KBM-7 (cell line): ENCODE measurements at places on chromosomes 5 and 9.

DNA sequence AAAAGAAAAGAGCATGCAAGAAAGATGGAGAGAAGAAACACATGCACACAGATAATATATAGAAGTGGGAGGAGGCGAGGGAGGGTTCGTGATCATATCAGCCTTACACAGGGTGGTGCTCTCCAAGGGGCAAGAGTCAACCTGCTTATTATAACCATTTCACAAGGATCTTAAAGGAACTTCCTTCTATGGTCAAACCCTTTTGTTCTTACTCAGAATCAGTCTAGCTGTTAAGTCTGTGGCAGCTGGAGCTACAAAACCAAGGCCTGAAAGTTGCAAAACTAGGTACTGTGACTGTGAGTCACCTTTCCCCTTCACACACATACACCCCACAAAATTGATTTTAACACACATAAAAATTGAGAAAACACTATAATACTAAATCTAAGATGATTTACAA is 18.5 kb upstream of the ERMP1 start:
- peak; percentile 58 for DNase-seq

GRCh38 chr9:12604164-12604821 is 88.9 kb upstream of the TYRP1 start:
- no peak for DNase-seq

- DNase-seq: no peak
These were observed 6.6 kb upstream of the PHYHD1 start for GRCh38 chr9:128913995-128914772.

DNA sequence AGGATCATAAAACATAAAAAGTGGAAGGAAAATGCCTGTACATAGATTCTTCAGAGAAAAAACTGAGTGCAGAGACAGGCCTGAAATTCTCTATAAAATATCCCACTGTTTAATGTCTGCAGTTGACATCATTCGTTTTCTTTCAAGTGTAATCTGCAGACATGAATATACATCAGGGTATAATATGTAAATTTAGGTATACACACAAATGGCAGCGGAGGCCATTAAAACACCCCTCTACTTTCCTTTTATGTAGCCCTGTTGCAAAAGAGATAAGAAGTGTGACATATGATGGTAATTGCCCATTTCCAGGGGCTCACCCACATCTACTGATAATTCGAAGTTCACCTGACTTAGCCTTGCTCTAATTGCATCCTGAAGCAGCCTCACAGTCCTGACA is 164.3 kb downstream of the SLC24A2 start:
- DNase-seq: no peak

DNA sequence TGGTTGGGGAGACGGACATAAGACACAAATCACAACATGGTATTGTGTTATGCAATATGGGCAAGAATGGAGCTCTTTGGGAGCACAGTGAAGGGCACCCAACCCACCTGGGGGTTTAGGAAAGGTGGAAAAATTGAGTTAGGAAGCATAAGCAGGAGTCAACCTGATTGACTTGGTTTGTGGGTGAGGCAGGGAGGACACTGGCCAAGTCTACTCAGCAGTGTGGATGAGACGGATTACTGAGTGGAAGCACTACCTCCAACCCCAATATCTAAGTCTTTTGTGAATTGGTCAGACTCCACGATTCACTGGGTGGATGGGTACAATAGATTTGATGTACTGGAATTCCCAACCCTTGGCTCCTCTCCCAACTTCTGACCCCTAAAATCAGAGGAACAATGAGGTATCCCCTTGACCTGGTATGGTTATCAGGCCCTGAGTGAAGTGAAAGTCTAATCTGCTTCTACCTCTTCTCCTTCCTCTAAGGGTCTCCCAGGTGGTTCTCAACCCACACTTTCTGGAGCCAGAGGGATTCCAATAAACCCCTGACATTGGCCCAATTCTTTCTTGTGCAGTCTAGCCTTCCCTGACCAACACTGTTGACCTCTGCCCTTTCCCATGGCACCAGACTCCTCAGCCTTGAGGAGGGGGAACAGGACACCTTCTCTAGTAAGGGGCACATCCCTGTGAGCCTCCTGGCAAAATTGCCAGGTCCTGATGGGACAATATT is 5.2 kb downstream of the EGR1 start:
- DNase-seq: no peak

DNA sequence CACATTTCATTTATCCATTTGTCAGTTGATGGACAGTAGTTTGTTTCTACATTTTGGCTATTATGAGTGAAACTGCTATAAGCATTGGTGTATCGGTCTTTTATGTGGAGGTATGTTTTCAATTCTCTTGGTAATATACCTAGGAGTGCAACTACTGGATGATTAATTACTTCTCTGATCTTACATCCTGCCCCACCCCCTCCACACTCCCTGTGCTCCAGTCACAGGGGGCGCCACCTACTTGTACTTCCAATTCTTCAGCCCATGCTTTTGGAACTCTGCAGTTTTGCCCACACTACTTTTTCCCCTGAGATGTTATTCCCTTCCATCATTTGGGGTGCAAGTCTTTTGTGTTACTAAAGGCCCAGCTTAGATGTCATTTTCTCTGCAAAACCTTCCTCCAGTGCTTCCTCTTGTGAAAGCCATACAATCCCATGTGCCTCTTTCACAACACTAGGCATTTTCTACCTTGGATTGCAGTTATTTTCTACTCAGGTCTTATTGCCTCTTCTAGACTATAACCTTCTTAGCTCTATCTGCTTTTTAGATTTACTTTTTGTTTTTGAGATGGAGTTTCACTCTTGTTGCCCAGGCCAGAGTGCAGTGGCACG is 42.1 kb downstream of the SEC61B start:
- DNase-seq: no peak

DNA sequence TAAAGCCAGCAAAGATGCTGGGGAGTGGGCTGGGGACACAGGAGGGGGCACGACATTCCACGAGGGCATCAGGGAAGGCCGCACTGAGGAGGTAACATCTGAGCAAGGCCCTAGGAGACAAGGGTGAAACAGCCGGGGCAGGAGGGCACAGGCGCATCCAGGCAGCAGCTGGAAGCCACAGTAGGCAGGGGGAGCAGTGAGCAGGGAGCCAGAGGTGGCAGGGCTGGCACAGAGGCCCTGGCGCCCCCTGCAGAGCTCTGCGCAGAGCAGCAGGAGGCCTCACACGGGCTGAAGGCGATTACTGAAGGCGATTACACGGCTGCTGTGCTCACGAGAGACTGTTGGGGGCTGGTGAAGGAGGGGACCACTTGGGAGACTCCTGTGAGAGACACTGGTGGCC is 15.4 kb downstream of the LMAN2 start:
- DNase-seq: peak; percentile 58

GRCh38 chr9:115411993-115412452 is 294.1 kb upstream of the TNC start:
- DNase-seq: no peak

GRCh38 chr9:81724242-81724889 is 35.0 kb upstream of the TLE1 start:
- DNase-seq: no peak

GRCh38 chr9:82606071-82606470 is 456.9 kb downstream of the RASEF start:
- no peak for DNase-seq

DNA sequence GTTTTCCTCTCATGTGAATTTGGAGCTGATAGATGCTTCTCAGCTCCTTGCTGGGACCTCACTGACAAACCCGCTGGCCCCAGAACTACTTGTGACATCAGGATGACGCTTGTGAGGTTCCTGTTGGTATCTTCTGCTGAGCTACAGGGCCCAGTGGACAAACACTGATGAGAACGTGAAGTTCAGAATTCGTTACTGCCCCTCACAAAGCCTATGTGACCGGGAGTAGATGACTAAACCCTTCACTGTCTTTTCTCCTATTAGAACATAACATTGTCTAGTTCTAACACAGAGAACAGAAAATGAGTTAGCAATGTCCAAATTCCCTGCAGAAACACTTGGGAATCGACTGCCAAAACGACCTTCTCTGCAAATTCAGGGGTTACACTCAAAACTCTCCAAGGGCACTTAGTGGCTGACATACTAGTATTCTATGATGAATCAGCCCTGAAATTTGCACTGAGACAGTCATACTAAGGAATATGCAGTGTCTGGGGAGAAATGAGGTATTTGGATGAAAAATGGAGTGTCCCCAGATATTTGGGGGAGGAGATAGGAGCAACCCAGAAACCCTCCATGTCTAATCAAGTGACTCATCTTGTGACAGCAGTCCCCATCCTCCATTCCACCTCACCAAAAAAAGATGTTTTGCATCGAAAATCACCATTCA is 143.2 kb upstream of the TRIM32 start:
- DNase-seq: no peak

- DNase-seq: no peak
These were observed 233.0 kb upstream of the ATP10B start for GRCh38 chr5:161085056-161085455.

DNA sequence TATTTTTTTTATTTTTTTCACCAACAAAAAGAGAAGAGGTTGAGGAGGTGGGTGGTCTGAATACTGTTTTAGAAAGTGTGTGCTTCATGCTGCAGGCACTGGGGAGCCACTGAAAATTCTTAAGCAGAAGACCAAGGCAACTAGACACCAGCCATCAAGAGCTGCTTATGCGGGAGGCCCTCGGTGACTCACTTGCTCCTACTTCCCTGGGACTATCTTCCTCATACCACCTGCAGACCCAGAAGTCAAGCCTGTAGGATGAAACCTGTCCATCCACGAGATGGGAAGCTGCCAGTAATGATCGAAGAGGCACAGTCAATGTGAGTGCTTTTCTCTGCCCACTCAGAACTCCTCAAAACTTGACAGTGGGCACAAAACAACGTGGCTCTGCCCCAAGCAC is 125.8 kb upstream of the SLC44A1 start:
- DNase-seq: no peak

DNA sequence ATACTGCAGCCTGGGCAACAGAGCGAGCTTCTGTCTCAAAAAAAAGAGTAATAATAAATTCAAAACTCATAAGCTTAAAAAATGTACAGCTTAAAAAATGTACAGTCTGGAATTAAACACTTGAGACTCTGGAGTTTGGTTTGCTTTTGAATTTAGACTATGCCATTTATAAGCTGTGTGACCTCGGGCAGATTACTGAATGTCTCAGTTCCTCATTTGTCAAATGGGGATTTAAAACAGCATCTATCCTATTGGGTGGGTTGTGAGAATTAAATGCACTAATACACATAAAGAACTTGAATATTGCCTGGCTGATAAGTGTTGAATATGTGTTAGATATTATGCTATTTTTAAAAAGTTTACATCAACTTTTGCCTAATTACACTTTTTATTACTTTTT is 98.4 kb downstream of the SCAMP1 start:
- no peak for DNase-seq

GRCh38 chr5:101878190-101878589 is 417.9 kb downstream of the SLCO4C1 start:
- DNase-seq: no peak

- no peak for DNase-seq
These were observed 637.8 kb upstream of the MEF2C start for GRCh38 chr5:89520771-89521170.

GRCh38 chr5:53856506-53856905 is 296.1 kb downstream of the NDUFS4 start:
- no peak for DNase-seq

DNA sequence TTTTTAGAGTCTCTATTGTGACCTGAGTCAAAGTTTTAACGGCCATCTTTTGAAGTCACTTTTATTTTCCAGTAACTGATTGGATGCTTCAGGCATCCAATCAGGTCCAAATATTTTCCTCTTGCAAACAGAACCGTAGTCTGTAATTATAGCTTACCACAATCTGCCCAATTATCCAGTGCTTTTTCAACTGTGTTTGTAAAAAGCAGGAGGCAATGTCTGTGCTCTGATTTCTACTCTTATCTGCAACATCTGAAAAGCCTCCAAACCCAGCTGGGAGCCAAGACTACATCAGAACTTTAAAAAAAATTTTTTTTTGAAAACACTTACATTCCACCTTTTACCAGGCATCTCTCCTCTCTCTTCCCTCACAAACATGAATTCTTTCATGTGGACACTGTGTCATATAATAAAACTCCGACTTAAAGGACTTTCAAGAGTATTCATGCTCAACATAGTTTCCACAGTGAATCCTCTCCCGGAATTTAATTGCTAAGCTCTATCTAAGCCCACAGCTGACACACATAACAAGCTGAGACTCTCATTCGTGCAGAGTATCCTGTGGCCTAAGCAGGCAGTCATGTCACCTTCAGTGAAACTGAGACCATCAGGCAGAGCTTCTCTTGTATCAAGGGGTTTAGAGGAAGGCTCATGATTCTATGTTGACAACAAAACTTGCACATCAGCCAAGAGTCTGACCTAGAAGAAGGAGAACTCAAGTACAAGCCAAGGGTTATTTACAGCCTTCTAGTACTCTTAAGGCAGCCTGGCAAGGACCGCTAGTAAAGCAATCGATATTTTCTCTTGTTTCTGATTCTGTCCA is 272.7 kb downstream of the TLE1 start:
- no peak for DNase-seq

GRCh38 chr5:72611118-72611730 is 104.0 kb upstream of the ZNF366 start:
- peak; percentile 65 for DNase-seq

- DNase-seq: no peak
These were observed 7.8 kb downstream of the IL6ST start for GRCh38 chr5:55986931-55987330.

DNA sequence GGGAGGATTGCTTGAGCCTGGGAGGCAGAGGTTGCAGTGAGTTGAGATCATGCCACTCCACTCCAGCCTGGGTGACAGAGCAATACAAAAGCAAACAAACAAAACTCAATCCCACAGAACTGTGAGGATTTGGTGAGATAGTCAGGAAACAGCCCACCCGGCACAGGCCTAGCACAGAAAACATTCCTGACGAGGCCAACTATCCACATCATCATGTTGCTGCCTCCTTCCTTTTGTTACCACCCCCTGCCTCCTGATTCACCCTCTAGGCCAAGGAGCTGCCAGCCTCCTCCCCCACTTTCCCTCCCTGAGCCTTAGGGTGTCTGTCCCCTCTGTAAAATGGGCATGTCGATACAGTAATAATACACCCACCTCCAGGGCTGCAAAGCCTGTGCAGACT is 39.0 kb downstream of the STK10 start:
- DNase-seq: no peak

DNA sequence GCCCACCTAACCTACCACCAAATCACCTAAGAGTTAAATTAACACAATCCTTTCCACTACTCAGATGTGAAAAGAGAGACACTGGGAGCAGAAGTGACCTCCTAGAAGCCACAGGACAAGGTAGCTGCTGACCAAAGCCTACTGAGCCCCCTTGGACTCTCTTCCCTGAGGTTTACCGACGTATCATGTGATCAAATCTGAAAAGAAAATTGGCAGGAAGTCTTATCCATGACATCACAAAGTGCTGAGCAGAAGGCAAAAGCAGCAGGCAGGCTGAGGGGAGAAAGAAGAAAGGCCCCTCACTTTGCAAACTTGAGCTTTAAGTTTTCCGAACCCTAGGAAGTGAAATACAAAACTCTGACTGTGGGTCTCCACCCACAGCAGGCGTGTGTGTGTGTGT is 11.1 kb downstream of the PRELID2 start:
- no peak for DNase-seq

- DNase-seq: no peak
These were observed 4.8 kb downstream of the RAD50 start for GRCh38 chr5:132561601-132562000.

- DNase-seq: peak; percentile 42
These were observed 22.9 kb upstream of the NREP start for GRCh38 chr5:111779922-111780292.
